ENCODE measurements at places on chromosomes 3 and 15.

DNA sequence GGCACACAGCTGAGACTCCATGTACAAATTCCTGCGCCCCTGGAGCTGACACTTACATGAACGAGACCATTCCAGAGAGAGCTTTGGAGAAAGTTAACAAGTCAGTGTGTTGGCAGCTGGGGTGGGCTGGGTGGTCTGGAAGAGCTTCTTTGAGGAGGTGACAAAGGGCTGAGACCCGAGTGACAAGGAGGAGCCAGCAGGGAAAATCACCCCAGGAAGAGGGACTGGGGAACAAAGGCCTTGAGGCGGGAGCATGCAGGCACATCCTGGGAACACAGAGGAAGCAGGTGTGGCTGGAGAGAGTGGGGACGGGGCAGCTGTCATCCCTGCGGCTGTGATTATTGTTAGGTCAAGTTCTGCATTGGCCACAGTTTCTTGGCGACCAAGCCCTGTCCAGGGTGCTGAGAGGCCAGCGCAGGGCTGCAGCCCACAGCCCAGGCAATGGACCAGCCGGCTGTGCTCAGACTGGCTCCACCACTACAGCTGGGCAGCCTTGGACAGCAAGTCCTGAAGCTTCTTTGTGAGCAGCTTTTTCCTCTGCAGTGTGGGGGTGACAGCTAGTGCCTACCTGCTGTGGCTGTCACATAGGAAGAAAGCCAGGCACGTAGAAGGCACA, 34.2 kb upstream of the PRR23E start:
- peak; percentile 27 for DNase-seq

DNA sequence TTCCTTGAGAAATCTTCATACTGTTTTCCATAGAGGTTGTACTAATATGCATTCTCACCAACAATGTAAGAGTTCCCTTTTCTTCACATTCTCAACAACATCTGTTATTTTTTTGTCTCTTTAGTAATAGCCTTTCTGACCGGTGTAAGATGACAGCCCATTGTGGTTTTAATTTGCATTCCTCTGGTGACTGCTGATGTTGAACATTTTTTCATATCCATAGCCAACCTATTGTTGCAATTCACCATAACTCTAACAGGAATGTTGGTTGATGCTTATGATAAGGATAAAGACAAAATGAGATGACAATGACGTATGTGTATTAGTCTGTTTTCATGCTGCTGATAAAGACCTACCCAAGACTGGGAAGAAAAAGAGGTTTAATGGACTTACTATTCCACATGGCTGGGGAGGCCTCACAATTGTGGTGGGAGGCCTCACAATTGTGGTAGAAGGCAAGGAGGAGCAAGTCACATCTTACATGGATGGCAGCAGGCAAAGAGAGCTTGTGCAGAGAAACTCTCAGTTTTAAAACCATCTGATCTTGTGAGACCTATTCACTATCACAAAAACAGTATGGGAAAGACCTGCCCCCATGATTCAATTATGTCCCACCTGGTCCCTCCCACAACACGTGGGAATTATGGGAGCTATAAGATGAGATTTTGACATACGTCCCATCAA, 37.6 kb upstream of the RHCG start:
- DNase-seq: no peak

DNA sequence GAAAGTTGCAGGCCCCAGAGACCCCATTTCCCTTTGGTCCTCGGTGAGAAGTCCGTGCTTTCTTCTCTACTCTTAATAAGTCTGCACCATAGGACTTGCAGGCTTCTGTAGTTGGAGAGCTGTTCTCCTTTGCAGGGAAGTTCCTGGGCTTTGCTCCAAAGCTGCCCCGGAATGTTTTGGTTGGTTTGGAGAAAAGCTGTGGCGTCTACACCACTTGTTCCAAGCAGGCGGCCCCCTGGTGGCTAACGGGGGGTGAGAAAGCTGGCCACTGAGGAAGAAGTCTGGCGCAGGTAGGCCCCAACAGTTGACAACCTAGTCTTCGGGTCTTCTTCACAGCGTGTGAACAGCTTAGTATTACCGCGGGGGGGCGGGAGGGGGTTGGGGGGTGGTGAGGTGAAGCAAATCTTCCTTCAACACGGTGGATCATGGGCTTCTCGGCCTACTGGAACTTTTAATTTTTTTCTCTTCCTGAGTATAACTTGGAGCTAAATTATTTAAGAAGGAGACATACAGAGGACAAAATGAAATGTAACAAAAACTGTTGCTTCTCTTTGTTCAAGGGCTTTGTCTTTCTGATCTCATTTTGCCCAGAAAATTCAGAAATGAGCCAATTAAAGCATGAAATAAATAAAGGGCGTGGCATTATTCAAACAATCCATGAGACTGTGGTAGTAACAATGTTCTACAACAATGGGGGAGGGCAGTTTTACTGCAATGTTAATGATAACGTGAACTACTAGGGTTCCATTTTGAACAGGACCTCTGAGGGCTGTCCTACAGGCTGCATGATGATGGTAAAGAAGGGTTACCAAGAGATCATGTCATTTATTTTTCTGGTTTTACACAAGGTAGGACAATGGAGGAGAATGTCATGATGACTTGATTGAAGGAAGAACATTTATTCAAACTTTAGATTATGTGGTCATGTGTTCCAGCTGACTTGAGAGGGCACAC, 2.2 kb upstream of the THRB start:
- DNase-seq: peak; percentile 6

- no peak for DNase-seq
Observed at GRCh38 chr3:189404797-189405484, 226.2 kb upstream of the TP63 start.

- no peak for DNase-seq
Observed at GRCh38 chr3:96958856-96959255, 144.5 kb downstream of the EPHA6 start.

DNA sequence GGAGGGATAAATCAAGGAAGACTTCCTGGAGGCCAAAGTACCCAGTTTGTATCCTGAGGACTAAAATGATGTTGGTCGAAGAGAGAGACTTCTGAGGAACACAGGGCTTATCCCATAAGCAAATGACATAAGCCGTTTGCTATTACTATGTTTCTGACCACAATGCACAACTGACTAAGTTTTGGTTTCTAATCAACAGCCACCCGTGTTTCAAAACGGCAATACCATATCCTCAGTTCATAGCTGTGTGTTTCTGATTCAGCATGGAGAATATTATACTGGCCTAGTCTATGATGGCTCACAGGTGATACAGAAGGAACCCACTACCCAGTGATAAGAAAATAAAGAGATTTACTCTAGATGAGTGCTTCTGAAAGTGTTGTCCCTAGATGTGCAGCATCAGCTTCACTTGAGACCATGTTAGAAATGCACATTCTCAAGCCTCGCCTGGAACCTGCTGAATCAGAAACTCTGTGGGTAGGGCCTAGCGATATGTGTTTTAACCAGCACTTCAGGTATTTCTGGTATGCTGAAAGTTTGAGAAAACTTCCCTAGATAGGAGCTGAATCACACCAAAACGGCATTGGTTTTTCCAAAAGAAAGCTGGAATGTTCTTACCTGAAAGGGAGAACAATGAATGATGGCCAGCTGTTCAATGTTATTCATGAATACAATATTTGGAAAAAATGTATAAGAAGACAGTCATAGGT, 639.7 kb upstream of the NR2F2 start:
- DNase-seq: no peak

DNA sequence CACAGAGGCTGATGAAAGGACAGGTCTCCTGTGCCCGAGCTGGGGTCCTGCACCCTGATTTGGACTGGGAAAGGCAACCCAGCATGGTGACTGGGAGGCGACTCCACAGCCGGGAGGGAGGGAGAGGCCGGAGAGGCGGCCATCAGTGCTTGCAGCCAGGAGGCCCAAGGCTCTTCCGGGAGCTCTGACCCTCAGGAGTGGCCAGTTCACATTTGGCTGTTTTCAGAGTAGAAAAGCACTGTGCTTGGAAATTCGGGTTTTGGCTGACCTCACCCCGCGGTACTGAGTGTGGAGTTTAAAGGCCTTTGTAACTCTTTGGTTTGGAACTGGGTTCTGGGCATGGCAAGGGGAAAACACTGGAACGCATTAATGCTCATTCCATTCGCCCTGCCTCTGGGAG, 31.9 kb downstream of the SMAD6 start:
- DNase-seq: no peak

DNA sequence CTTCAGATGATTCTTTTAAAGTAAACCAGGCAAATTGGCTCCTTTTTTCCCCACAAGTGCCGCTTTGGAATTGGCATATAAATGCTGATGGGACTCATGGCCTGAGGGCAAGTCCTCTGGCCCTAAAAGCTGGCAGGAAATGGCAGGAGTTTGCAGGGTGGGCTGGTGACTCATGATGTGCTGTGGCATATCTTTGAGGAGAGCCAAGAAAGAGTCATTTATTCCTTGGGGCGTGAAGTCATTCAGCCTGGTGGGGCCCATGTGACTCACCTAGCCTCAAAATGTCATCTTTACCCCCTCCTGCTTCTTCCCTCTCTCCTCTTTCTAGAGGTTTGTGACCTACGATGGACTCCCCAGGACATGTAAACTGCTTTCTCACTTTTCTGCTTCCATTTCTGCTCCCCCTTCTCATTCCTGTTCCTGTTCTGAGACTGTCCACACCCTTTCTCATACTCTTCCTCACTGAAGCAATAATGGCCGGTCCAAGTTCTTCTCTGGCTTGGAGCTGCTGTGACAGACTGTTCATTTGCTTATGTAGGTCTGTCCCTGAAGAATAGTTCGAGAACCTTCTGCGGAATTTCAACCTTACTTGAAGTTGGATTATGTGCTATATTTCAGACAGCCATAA, 326.1 kb downstream of the SATB1 start:
- DNase-seq: peak; percentile 81

DNA sequence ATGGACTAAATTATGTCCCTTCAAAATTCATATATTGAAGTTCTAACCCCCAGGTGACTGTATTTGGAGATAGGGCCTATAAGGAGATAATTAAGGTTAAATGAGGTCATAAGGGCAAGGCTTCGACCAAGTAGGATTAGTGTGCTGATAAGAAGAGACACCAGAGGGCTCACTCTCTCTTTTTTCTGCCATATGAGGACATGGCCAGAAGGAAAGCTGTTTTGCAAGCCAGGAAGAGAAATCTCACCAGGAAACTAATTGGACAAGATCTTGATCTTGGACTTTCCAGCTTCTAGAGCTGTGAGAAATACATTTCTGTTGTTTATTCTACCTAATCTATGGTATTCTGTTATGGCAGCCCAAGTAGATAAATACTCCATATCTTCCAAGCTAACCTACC, 503.6 kb upstream of the NAALADL2 start:
- DNase-seq: peak; percentile 34

DNA sequence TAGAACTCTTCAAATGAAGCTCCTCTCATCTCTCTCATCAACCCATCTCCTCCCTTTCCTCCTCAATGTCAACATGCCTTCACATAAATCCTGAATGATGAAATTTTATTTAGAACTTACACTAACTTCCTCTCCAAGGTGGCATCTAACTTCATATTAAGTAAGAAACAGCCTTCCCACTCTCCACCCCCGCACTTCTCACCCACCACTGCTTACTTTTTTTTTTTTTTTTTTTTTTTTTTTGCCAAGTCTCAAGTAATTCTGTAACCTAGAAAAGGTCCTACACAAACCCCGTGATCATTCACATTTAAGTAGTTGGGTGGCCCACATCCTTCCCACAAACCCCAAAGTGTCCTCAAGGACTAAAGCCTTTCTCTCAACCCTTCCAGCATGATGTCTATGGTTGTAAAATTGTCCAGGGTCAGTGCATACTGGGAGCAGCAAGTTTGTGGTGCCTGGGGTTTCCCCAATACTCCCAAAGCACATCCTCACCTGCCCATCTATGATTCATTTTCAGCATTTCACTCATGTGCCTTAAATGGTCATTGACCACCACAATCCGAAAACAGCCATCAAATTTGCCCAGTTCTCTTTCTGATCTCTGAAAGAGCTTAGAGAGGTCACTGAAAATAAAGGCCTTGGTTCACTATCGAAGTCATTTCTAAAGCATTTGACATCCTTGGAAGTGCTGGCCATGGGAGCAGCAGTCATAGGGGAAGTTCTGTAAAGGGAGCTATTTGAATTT, 47.2 kb downstream of the CD86 start:
- DNase-seq: peak; percentile 70

DNA sequence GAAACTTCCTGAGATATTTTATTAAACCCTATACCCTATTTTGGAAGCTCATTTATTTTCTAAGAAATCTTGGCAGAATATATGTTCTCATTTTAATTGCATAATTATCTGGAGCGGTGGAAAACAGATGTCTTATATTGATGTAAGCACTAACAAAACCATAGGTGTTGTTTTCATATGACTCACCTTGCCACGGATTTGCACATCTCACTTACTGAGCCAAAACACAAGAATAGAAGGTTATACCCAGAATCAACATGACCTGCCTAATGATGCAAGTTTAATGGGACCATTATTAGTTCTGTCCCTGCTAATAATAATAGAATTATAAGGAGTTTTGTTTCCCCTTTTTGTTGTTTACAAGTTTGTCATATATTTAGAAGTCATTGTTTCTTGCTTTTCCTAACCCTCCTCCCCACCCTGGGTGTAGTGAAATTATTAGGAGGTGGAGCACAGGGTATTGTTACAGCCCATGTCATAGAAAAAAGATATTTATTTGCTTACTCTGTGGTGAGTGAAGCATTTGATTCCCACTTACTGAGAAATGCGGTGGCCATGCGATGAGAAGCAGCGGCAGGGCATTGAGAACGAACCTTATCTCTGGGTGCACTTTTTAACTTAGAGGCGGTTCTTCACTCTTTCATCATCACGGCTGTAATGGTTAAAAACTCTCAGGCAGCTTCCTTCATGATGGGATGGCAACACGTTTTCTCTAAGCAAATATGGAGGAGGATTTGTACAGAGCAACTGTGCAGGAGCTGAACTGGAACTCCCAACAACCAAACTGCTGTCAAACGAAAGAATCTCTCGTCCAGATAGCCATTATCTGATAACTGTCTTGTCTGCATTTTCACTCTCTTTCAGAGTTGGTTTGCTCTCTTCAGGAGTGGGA, 521 bp downstream of the IL5RA start:
- DNase-seq: no peak

- no peak for DNase-seq
Observed at GRCh38 chr3:78183906-78184599, 1144.2 kb downstream of the ROBO2 start.

DNA sequence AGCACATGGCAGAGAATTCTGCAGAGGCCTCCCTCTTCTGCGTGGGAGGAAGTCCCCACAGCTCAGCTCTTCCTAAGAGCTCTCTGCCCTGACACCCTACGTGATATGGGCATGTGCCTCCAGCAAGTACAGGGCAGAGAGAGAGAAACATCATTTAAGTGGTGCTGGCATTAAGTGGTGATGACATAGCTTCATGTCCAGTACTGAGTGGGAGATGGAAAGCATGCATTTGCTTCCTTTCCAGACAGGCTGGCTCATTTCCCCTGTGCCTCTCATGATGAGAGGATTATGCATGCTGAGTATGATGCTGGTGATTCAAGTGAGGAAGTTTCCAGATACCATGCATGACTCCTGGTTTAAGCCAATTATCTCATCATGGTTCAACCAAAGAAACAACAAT, 26.9 kb downstream of the BFSP2 start:
- DNase-seq: peak; percentile 35

DNA sequence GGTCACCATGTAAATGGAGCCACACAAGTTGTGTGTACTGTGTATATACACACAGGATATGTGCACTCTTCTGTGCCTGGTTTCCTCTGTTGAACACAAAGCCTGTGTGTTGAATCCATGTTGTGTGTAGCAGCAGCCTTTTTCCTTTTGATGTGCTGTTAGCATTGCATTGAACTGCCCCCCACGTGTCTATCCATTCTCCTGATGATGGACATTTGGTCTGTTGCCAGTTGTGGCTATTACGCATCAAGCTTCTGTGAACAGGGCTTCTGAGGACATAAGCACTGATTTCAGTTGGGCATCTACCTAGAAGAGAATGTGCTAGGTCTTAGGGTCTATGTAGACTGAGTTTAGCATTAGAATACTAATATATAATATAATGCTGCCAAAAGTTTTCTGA, 77.4 kb downstream of the LSM3 start:
- no peak for DNase-seq

GRCh38 chr15:90606641-90607040, 76.9 kb downstream of the CRTC3 start:
- no peak for DNase-seq

All from NB4 (cell line).